ENCODE measurements at places on chromosomes 1 and 21.

GRCh38 chr1:156291226-156292061 lies 4.0 kb downstream of the GLMP start:
- peak; percentile 70 for DNase-seq

GRCh38 chr1:76587212-76587611 lies 280.1 kb upstream of the ST6GALNAC5 start:
- no peak for DNase-seq

DNA sequence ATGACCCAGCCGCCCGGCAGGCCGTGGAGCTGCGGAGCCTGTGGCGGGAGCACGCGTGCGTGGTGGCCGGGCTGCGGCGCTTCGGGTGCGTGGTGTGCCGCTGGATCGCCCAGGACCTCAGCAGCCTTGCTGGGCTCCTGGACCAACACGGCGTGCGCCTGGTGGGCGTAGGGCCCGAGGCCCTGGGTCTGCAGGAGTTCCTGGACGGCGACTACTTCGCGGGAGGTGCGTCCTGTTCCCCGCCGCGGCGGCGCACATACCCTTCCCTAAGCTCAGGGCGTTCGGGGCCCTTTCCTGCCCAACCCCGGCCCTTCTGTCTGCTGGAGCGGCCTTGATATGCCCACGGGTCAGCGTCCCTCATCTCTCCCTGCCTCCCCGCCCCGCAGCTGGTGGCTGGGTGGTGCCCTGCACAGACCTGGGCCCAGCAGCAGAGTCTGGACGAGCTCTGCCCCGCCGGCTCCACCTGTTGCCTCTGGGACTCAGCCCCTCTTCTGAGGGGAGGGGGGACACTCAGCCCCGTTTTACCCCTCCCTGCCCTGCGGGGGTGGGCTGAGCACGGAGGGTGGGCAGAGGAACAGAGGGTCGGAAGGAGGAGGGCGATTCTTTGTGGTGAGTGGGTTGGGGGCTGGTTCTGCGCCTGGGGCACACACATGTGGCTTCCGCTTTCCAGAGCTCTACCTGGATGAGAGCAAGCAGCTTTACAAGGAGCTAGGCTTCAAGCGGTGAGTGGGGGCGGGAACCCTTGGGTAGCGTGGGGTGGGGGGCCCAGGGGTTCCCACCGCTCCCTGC lies 688 bp downstream of the PRXL2B start:
- DNase-seq, result no peak

- DNase-seq, result no peak
These were observed 26.4 kb downstream of the MYOM3 start for GRCh38 chr1:24085546-24085945.

DNA sequence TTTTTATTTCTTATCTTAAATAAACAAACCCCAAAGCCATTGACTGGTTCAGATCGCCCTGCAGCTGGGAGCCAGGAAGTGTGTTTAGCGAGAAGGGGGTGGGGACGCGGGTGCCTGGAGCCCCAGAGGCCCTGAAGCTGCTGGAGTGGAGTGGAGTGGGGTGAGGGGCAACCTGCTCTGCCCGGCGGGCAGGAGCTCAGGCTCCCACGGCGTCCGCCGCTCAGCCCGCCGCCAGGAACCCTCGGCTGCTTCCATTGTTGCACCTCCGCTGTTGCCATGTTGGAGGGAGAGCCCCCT lies 673 bp downstream of the PIK3C2B start:
- no peak for DNase-seq

DNA sequence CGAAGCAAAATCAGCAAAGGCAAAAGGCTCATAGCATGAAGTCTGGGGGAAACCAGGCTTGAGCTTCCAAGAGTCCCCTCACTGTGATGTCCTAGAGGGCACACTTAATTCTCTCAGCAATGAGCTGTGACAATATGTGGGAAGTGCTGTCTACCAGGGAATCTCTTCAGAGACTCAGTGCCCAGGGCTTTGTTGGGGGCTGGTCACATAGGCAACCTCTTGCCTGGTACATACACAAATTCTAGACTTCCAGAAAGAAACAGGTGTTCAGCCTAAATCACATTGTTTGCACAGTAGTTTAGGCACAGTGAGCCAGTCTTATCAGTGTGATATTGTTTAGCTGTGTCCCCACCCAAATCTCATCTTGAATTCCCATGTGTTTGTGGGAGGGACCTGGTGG lies 400.5 kb downstream of the PRDM2 start:
- DNase-seq, result no peak

- DNase-seq, result no peak
These were observed 40.3 kb downstream of the MORN1 start for GRCh38 chr1:2350911-2351655.

DNA sequence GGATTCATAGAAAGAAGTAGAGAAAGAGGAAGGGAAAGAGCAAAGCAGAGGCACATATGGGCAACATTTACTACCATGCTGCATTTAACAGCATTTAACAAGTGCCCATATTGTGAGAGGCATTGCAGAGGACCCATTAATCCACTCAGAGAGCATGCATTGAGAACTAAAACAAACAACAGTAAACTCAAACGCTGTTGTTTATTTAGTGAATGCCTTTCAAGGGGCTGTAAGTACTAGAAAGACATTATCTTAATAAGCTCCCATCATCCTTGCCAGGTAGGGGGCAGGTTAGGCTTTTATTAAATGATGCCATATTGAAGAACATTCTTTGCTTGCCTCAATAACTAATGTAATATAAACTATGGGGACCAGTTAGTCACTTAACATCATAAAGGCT lies 254.3 kb upstream of the DAB1 start:
- DNase-seq, result no peak

- DNase-seq, result no peak
These were observed 33.3 kb downstream of the COQ8A start for GRCh38 chr1:226973371-226973897.

DNA sequence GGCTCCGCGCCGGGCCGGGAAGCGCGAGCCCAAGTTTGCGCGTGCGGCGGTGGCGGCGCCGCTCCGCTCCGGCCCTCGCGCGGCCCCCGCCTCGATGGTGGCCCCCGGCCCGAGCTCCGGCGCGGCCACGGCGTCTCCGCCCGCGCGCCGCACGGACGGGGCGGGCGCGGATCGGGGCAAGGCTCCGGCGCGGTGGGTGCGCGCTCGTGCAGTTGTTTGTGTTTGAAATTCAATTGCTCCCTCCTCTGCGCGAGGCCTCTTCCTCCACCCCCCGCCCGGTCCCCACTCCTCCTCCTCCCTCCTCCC lies at the start of gene HDGF:
HDGF (minus strand) TSS at position 225 of the 306 bp plus-strand sequence. CDS start 246 bp downstream, outside the sequence.
- DNase-seq, result no peak

GRCh38 chr1:81470275-81470674 lies 330.5 kb upstream of the ADGRL2 start:
- DNase-seq, result no peak

DNA sequence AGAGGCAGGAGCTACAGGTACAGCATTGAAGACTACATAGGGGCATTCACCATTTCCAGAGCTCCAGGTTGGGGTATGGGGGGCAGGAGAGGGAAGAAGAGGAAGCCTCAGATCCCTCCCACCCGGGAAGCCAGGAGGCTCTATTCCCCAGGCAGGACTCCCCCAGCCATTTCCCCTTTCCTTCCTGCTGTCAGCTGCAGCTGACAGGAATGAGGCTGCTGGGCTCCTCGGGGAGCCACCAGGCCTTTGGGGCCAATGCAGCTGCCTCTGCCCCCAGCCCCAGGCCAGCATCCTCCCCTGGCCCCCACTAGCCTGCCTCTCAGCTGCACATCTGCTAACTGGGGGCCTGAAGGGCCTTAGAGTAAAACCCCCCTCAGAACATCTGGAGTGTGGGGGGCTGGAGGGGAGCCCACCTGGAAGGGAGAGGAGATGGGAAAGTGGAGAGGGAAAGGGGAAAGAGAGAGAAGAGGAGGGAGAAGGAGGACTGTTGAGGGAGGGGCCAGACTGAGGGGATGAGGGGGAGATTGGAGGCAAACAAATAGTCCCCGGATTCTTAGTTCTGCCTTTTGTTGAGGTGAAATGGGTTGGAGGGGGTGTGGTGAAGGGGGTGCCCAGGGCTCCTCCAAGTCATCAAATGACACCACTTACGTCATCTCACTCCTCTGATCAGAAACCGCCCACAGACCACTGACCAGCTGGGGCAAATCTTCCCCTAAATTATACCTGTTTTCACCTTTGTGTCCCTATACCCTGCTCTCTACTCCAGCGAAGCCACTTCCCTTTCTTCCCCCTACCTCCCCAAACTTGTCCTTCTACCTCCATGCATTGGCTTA lies 58.0 kb downstream of the LGR6 start:
- DNase-seq, result peak; percentile 12

DNA sequence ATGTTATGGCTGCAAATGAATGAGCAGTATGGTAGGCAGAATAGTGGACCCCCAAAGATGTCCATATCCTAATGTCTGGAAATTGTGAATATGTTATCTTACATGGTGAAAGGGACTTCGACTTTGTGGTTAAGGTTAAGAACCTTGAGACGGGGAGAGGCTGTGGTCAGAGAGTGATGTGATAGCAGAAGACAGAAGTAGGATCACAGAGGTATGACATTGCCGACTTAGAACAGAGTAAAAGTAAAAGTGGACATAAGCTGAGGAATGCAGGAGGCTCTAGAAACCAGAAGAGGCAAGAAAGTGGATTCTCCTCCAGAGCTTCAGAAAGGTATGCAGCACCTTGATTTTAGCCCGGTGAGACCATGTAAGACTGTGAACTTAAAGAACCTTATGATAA lies 74.6 kb downstream of the CTH start:
- DNase-seq, result no peak

DNA sequence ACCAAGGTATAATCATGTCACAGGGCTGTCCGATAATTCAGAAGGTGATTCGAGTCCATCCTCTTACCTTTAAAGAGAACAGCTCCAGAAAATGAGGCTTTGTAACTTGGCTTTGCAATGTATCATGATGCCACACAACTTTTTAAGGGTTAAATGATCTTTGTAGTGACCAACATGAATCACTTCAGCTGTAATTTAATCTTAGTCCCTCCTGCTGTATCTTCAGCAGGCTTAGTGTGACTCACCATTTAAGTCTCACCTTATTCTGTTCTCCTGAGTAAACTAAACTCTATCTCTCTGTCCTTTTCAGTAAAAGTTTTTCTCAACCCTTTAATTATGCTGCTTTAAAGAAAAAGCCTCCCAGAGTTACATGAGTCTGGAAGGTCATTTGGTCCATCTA lies 1.9 kb upstream of the HIVEP3 start:
- DNase-seq, result no peak

- no peak for DNase-seq
These were observed 155.7 kb downstream of the PTPRC start for GRCh38 chr1:198794498-198794897.

DNA sequence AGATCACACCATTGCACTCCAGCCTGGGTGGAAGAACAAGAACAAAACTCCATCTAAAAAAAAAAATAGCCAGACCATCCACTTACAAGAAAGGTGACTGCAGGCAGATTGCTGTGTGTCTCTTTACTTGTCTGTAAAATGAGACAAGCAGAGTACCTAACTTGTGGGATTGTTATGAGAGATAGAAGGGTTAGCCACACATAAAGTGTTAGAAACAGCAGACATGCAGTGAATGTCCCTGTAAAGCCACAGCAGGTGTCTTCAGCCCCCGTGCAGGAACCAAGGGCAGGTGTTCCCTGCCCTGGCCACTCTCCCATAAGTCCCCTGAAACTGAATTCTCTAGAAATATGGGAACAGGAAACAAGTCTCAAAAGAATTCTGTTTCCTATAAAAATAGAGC lies 40.8 kb upstream of the EFHD2 start:
- no peak for DNase-seq

DNA sequence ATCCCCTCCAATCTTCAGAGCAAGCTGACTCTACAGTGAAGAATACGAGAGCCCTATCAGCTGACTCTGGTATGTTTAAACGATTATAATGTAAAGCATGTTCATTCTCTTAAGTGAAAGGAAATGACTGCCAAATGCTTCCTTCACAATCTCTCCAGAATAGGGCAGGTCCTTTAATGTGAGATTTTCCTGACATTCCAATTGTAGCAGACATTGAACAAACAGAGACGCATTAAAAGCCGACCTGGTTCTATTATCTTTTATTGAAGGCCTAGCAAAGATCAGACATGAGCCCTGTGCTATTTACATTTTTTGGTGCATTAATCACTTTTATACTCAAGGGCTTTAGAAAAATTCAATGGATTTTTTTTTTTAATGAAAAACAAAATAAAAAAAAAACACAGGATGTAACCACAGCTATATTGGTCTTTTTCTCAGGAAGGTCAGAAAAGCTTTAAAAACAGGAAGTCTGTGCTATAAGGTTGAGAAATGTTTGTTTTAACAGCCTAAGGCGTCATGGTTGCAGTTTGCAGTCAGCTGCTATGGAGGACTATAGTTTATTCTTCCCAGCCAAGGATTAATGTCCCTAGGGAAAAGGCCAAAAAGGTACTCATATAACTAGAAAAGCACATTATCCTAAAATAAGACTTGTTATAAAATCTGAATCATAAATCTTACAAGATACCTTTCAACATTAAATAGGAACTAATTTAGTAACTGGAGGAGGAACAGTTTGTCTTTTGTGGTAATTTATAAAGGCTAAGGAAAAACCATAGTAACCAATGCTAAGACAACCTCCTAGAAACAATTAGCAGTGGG lies 104.8 kb downstream of the RERE start:
- DNase-seq, result no peak

DNA sequence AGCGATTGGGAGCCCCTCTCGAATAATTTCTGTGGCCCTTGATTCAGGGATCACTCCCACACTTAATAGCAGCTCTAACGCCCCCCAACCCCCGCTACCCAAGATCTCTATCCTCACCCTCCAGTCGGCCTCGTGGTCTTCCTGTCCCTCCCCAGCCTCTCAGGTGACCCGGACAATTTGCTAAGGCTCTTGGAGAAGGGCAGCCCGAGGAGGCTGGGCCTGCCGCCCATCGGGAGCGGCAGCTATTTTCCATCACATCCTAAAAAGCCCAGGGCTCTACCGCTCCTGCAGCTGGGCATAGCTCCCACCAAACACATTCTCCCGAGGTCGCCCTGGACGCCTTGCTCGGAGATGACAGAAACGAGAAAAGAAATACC lies 12.0 kb upstream of the PHLDA3 start:
- DNase-seq, result no peak

DNA sequence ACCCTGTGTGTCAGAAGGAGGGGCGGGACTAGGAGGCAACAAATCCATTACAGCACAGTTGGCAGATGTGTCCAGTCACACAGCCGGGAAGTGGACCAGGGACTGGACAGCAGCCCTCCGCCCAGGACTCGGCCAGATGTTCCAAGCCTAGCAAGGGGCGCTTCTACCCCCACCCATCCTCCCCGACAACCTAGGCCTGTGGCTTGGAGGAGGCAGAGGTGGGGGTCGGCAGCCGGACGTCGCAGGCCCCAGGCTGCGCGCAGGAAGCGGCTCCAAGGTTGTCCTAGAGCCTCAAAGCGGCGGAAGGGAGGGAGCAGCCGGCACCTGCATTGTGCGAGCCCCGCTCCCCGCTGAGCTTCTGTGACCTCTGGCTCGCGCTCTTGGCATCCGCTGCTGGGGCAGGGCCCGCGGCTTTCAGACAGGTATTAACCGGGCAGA lies 20.6 kb upstream of the MYCL start:
- DNase-seq, result no peak

DNA sequence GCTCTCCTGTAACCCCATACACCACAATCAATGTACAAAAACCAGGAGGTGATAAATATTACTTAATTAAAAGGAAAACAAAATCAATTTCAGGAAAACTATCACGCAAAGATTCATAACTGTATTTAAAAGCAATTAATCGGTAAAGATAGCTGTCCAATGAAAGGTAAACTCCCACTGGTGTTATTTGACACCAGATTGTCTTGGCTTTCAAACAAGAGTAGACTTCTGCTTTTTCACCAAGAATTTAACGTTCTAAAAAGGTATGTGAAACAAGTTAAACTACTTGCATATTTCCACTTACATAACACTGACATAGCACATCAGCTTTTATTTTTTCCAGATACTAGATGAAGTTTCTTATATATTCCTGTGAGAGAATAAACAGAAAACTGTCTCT lies 3.5 kb downstream of the PLPP3 start:
- DNase-seq, result no peak

GRCh38 chr1:235624721-235625333 lies 24.8 kb downstream of the GNG4 start:
- no peak for DNase-seq

All from breast epithelium (tissue), 4 donors.